ENCODE measurements at places on chromosomes 7 and 10. TPM values are rescaled to one million over a fixed set of nuclear protein-coding genes. Genes with fewer than 3 reads are reported as not detected.

PCLO gene
- total RNA-seq, result 1.4 TPM

PTPN20 gene
- total RNA-seq, result 0.39 TPM

NEBL gene
- total RNA-seq, result 0.44 TPM

MYOF gene
- total RNA-seq, result 369 TPM

IL6 gene
- 5.7 TPM for total RNA-seq

Measured in glomerular endothelial cell (primary cell).